ENCODE measurements at places on chromosomes 4 and X.

DNA sequence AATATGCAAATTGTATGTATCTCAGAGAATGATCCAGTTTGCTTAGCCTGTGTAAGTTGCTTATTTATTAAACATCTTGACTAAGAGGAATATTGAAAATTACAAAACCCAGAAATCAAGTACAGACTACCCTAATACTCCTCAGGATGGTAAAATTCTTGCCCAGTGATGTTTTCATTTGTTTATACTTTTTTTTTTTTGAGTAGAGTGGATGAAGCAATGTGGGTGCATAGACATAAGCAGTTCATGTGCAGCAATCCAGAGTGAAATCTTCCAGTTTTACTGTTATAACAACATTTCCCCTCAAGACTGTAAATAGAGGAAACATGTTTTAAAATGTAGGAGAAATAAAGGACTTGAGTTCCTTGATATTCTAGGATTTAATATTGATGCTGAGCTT, 4.7 kb downstream of the GLRB start:
- no peak for DNase-seq

DNA sequence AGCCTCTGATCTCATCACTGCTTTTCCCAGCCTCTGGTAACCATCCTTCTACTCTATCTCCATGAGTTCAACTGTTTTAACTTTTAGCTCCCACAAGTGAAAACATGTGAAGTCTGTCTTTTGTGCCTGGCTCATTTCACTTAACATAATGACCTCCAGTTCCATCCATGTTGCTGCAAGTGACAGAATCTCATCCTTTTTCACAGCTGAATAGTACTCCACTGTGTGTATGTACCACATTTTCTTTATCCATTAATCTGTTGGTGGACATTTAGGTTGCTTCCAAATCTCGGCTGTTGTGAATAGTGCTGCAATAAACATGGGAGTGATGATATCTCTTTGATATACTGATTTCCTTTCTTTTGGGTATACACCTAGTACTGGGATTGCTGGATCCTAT, 109.5 kb downstream of the FRYL start:
- no peak for DNase-seq

- DNase-seq, result no peak
These were observed 167.9 kb downstream of the SMIM20 start for GRCh38 chr4:26081795-26082498.

- no peak for DNase-seq
These were observed 24.8 kb upstream of the RBPJ start for GRCh38 chr4:26296021-26296420.

- peak; percentile 6 for DNase-seq
These were observed 110.9 kb upstream of the ANK2 start for GRCh38 chr4:112938461-112939058.

- no peak for DNase-seq
These were observed 64.1 kb upstream of the UBQLN2 start for GRCh38 chrX:56499372-56499771.
